T1000 (cell line): ENCODE measurements at places on chromosomes 4 and X.

- DNase-seq: no peak
Measured at GRCh38 chr4:102472441-102473013, 28.6 kb upstream of the NFKB1 start.

DNA sequence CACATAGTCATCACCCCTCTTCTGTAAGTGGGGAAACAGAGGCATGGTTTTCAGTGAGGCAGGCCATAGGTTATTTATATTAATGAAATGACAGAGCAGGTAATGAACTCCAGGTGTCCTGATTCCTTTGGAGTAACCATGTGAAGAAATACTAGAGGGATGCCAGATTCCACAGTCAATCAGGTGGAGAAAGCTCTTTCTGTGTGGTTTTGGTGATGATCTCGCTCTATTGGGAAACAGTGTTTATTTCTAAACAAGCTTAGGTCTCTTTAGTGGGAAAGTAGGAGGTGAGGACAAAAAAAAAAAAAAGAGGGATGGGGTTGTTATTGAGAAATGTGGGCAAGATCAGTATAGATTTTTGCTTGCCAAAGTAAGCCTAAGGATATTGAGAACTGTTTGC, 12.2 kb downstream of the DOCK11 start:
- DNase-seq: no peak

- DNase-seq: no peak
Measured at GRCh38 chr4:98612318-98613250, 45.8 kb downstream of the TSPAN5 start.

GRCh38 chr4:39466747-39467146, 7.9 kb downstream of the LIAS start:
- DNase-seq: no peak
